Colonic mucosa (tissue), 4 donors: ENCODE measurements at places on chromosomes 7 and 10. TPM values are rescaled to one million over a fixed set of nuclear protein-coding genes. Genes with fewer than 3 reads are reported as not detected.

Gene PRLHR
- not detected for total RNA-seq

Gene INSYN2A
- total RNA-seq = not detected

Gene ZNF488
- 4.1 TPM for total RNA-seq

Gene FAM25A
- total RNA-seq = not detected

Gene PGAM2
- 0.52 TPM for total RNA-seq

Gene RAB19
- total RNA-seq = 22.7 TPM

Gene TLX1
- 0.21 TPM for total RNA-seq

Gene IFIT1B
- total RNA-seq = not detected

Gene GBX1
- total RNA-seq = not detected

Gene PLXNA4
- 0.77 TPM for total RNA-seq

Gene GET4
- 33.0 TPM for total RNA-seq

Gene TACR2
- total RNA-seq = 0.22 TPM

Gene ITPRID1
- total RNA-seq = 0.48 TPM

Gene OR2A5
- not detected for total RNA-seq

Gene ANKRD30A
- total RNA-seq = not detected

Gene CTTNBP2
- total RNA-seq = 1.5 TPM

Gene HOXA7
- total RNA-seq = 21.9 TPM

Gene SPDYE1
- not detected for total RNA-seq

Gene ELOVL3
- total RNA-seq = not detected

Gene NUTM2A
- total RNA-seq = 0.62 TPM

Gene SP4
- 2.6 TPM for total RNA-seq

Gene CD36
- 8.7 TPM for total RNA-seq

Gene IGFBP1
- not detected for total RNA-seq

DNA sequence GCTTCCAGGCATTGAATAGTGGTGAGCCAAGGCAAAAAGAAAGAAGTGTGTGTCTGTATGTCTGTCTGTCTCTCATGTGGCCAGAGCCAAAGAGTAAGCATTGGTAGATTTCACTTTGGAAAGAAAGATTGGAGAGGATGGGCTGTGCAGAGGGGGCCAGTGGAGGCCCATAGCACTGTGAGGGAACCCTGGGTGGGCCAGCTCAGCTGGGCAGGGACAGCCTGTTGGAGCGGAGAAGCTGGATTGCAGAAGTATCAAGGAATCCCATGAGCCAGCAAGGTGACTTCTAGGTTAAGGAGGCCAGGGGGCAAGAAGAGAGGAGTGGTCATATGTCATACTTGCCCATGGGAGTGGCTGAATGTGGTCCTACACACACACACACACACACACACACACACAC, 1.5 kb upstream of the GRID1 start:
- no peak for DNase-seq

DNA sequence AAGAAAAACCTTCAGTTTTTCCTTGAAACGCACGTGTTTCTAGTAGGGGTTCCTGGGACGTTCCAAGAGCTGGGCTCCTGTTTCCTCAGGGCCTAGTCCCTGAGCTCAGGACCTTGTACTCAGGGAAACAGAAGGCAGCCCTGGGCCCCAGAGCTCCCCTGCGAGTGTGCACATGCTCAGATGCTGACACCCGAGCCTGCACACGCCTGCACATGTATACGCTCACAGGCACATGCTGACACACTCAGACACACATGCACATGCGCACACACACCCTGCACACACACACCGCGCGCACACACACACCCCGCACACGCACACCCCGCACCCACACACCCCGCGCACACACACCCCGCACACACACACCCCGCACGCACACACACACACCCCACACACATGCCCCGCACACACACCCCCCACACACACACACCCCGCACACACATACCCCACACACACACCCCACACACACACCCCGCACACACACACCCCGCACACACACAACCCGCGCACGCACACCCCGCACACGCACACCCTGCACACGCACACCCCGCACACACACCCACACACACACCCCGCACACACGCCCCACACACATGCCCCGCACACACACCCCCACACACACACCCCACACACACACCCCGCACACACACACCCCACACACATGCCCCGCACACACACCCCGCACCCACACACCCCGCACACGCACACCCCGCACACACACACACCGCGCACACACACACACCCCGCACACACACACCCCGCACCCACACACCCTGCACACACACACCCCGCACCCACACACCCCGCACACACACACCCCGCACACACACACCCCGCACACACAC, 52.2 kb downstream of the CALML3 start:
- no peak for DNase-seq

DNA sequence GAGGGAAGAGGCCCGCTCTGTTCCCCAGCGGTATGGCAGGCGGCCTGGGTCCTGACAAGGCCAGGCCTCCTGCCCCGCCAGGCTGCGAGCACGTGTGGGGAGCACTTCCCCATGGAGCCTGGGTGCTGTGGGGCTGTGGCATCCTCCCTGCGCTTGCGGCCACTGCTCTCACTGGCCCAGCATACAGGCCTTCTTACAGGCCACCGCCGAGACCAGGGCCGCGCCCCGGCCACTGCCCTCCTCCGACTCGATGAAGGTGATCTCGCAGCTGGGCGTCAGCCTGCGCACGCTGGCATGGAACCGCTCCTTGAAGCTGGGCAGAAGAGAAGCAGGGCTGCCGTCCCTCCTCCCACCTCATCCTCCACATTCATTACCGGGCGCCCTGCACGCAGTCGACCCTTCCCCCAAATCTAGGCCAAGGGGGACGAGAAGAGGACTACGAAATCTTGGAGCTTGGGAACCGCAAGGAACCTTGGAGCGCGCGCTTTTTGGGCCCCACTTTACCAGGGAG, 3.9 kb upstream of the MYL7 start:
- no peak for DNase-seq

GRCh38 chr7:2409745-2410414, 6.5 kb downstream of the CHST12 start:
- no peak for DNase-seq

GRCh38 chr7:18583305-18583704, 87.8 kb downstream of the HDAC9 start:
- DNase-seq = no peak

- DNase-seq = no peak
Observed at GRCh38 chr7:42193471-42194129, 43.4 kb downstream of the GLI3 start.

GRCh38 chr7:147279514-147279913, 1162.9 kb downstream of the CNTNAP2 start:
- DNase-seq = no peak

- no peak for DNase-seq
Observed at GRCh38 chr7:73308074-73308664, 457 bp downstream of the NSUN5 start.

DNA sequence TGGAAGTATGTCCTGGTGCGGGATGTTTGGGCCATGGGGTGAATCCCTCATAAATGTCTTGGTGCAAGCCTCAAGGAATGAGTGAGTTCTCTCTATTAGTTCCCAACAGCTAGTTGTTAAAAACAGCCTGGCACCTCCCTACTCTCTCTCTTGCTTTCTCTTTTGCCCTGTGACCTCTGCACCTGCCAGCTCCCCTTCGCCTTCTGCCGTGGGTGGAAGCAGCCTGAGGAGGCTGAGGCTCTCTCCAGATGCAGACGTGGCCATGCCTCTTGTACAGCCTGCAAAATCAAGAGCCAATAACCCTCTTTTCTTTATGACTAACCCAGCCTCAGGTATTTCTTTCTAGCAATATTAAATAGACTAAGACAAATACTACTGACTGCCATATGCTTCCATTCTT, 210.3 kb downstream of the POM121L12 start:
- DNase-seq = no peak

- no peak for DNase-seq
Observed at GRCh38 chr10:13717571-13717935, 130.8 kb downstream of the PRPF18 start.

- no peak for DNase-seq
Observed at GRCh38 chr10:126315494-126316177, 72.6 kb downstream of the ADAM12 start.

DNA sequence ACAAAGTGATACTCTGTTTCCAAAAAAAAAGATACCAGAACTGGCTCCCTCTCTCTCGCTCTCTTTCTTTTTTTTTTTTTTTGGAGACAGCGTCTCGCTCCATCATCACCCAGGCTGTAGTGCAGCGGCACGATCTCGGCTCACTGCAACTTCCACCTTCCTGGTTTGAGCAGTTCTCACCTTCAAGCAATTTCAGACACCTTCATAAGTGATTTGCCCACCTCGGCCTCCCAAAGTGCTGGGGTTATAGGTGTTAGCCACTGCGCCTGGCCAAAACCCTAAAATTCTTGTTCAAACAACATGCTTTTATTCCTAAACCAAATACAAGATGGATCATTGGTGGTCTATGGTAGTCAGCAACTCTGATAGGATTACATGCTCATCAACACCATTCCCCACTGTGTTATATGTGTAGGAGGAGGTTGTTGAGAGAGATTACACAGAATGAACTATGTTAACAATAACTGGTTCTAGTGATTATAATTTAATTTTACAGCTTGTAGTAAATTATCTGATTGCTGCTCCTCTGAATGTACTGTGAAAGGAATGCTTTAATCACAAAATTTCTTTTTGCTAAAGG, 15.5 kb downstream of the ACBD5 start:
- no peak for DNase-seq

DNA sequence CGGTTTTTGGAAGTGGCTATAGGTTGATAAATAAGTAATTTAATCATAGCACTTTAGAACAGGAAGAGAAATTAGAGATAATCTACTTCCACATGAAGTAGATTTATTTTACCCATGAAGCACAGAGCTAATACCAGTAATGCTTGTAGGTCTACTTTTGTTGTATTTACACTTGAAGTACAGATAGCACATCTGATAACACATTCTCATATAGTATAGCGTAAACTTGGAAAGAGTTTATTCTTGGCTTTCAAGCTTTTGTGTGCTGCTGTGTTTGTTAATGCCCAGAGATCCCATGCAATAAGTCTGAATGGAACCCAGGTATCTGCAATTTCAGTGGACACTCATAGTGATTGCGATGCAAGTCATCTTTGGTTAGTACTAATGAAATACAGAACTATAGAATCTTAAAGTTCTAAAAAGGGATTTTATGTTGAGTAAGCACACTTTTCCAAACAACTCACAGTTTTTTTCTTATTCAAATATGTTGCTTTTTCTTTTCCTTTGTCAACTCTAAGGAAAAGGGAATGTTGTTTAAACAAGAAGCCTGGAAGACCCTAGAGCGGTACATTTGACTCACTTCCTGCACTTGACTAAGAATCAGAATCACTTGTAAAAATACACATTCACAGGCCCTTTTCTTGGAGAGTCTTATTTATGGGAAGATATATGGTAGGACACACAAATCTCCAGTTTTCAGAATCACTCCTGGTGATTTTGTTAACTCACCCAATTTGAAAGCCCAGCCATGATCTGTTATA, 105.8 kb downstream of the GNAI1 start:
- DNase-seq = no peak

GRCh38 chr7:116431787-116432526, 67.6 kb upstream of the CAV2 start:
- DNase-seq = no peak

- no peak for DNase-seq
Observed at GRCh38 chr7:113099284-113099919, 12.8 kb upstream of the GPR85 start.

DNA sequence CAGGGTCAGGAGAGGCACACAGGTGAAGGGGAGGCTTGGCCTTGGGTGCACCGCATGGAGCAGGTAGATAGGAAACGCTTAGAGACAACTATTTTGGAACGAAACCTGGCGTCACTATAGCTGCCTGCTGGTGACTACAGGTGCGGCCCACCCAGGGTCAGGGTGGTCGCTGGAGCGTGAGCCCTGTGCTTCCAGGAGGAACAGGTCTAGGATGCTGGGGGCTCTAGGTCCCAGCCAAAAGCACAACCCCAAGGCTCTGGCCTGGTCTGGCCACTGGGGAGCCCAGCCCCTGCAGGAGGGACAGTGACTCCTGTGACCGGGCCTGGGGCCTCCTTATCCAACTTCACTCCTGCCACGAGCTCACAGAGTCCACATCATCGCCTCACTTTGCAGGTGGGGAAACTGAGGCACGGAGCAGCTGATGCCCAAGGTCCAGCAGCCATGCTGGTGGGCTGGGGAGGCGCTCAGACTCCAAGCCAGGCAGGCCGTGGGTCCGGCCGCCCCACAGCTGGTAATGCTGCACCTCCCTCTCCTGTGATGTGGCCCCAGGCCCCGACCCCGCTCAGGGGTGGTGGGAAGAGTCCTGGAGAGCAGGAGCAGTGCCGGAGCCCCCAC, 9.0 kb downstream of the LFNG start:
- DNase-seq = no peak

DNA sequence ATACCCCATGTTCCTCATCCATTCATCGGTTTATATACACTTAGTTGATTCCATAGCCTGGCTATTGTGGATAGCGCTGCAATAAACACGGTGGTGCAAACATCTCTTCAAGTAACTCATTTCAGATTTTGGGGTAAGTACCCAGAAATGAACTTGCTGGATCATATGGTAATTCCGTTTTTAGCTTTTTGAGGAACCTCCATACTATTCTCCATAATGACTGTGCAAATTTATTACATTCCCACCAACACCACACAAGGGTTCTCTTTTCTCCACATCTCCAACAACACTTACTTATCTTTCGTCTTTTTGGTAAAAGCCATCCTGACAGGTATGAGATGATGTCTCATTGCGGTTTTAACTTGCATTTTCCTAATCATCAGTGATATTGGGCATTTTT, 3.7 kb downstream of the NPFFR1 start:
- DNase-seq = no peak

DNA sequence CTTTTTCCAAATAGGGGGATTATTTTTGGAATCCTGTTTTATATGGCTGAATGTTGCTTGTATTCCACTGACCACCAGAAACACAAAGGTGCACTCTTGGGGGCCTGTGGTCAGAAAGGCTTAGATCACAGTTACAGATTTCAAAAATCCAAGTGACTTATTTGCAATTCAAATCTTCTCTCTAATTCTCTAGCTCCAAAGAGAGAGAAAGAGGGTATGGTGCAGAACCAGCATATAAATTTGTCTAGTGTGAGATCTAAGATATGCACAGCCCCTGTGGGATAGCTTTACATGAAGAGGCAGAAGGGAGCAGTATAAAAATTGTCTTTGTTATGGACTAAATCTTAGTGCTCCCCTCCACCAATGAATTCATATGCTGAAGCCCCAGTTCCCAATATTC, 1121.7 kb upstream of the CELF2 start:
- DNase-seq = no peak

- DNase-seq = no peak
Observed at GRCh38 chr10:6091630-6092029, 2.8 kb downstream of the RBM17 start.

DNA sequence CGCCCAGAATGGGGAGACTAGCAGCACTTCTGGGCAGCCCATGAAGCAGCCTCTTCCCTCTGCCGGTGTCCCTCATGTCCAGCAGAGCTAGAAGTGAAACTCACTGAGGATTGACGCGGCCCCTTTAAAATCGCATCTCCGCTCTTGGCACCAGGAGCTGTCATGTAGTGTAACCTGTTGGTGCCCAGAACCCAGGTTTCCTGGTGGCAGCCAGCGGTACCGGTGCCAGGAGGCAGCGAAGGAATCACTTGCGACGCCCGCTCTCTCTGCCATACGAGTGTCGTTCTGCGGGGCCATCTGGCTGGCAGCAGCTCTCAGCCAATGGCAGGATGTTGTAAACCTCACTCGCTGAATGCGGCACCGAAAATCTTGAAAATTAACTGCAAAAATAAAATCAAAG, 82.7 kb downstream of the CUX1 start:
- DNase-seq = no peak

GRCh38 chr10:103668351-103669242, 175.1 kb downstream of the NEURL1 start:
- DNase-seq = peak; percentile 52
